ENCODE measurements at places on chromosomes 11 and 22. TPM values are rescaled to one million over a fixed set of nuclear protein-coding genes. Genes with fewer than 3 reads are reported as not detected.

Gene PHOX2A
- total RNA-seq: not detected

Gene ARAP1
- 76.5 TPM for total RNA-seq

- DNase-seq: no peak
- no peaks in the 10 kb centered on the region for H3K27me3 ChIP-seq
- H3K4me3 ChIP-seq: peak overlapping the region; percentile 55
Measured at GRCh38 chr11:68373189-68373814, 60.9 kb downstream of the LRP5 start.

Gene DRG1
- total RNA-seq: 37.5 TPM

- H3K27me3 ChIP-seq: no peaks in the 10 kb centered on the region
- H3K27ac ChIP-seq: no peak overlapping the region
- no peaks in the 10 kb centered on the region for H3K36me3 ChIP-seq
Measured at GRCh38 chr11:102703826-102704493, 1.6 kb downstream of the MMP27 start.

- H3K27ac ChIP-seq: no peak overlapping the region
- no peaks in the 10 kb centered on the region for H3K27me3 ChIP-seq
- no peaks in the 10 kb centered on the region for H3K4me1 ChIP-seq
Measured at GRCh38 chr11:113521737-113522517, 46.7 kb upstream of the DRD2 start.

Gene OR10AG1
- not detected for total RNA-seq

- H3K4me1 ChIP-seq: peaks cover 9% of the 10 kb centered on the region
- no peaks in the 10 kb centered on the region for H3K36me3 ChIP-seq
- H3K4me3 ChIP-seq: no peak overlapping the region
- no peak for DNase-seq
- H3K27me3 ChIP-seq: no peaks in the 10 kb centered on the region
Measured at GRCh38 chr11:31421820-31422219, 52.2 kb downstream of the DNAJC24 start.

Gene HBE1
- not detected for total RNA-seq

DNA sequence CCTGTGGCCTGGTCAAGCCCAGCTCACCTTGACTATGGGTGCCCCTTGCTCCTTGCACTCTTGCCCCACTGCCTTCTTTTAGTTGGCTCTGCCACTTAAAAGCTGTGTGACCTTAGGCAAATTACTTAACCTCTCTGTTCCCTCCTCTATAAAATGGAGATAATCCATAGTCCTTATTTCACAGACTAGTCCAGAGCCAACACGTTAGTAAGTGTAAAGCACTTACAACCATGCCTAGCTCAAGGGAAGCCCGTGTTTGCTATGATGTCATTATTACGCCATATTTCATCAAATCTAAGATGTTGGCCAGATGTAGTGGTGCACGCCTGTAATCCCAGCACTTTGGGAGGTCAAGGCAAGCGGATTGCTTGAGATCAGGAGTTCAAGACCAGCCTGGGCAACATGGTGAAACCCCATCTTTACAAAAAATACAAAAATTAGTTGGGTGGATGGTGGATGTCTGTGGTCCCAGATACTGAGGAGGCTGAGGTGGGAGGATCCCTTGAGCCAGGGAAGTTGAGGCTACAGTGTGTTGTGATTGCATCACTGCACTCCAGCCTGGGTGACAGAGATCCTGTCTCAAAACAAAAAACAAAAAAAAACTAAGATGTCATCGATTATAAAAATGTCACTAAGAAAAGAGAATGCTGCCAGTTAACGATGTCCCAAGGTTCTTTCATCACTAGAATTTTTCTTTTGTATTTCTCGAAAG, 2.3 kb upstream of the CCDC88B start:
- no peak overlapping the region for H3K27ac ChIP-seq
- no peak for DNase-seq
- H3K36me3 ChIP-seq: no peaks in the 10 kb centered on the region
- H3K4me1 ChIP-seq: peaks cover 12% of the 10 kb centered on the region

- H3K27ac ChIP-seq: peak overlapping the region; percentile 66
- peaks cover 21% of the 10 kb centered on the region for H3K4me1 ChIP-seq
- no peaks in the 10 kb centered on the region for H3K27me3 ChIP-seq
- DNase-seq: no peak
- no peak overlapping the region for H3K4me3 ChIP-seq
- no peaks in the 10 kb centered on the region for H3K36me3 ChIP-seq
Measured at GRCh38 chr22:45450921-45451651, 37.6 kb downstream of the RIBC2 start.

DNA sequence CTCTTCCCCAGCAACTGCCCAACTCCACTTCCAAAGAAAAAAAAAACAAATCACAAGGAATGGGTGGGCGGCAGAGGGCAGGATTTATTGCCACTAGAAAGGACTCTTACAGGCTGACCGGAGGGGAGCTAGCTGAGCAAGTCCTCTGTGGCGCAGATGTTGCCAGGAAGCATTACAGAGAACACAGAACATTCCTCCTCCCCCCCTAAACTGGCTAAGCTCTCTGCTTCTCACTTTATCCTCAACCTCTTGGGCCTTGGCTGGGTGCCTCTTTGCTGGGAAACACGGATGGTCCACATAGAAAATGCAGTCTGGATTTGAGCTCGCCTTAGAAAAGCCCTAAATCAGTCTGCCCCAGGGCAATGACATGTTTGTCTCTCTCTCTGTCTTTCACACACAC, 12.6 kb upstream of the FJX1 start:
- no peaks in the 10 kb centered on the region for H3K4me1 ChIP-seq
- DNase-seq: no peak
- no peak overlapping the region for H3K4me3 ChIP-seq
- H3K27me3 ChIP-seq: no peaks in the 10 kb centered on the region
- no peak overlapping the region for H3K27ac ChIP-seq

DNA sequence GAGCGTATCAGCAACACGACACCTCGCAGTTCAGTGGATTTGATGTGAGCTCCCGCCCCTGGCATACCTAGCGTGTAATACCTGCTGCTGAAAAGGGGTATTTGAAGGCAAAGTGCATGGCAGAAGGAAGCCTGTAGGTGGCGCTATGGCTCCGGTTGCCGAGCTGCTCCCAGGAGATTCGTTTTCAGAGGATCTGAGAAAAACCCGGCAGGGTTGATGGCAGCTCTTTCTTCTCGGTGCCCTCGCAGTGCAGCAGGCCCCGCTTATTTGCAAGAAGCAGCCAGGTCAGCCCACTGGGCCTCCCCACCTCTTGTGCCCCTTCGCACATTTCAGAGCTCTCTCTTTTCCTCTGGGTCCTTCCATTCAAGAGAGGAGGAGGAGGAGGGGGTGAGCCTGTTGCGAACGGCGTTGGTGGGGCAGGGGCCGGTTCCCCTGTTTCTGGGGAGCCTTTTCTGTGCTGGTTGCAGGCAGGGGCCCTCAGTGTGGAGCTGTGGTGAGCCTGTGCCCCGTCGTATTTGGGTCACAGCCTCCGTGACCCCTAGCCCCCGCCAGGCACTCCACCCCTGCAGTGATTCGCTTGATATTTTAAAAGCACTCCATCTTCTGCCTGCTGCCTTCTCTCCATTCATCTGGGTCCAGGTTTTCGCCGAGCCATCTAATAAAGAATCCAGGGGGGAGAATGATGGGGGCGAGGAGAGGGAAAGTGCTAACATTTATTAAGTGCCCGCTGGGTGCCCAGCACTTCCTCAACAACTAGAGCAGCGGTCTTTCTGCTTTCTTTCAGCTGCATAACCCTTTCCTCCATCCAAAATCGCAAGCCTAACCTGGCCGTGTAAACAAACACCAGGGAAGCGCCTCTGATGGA, 85.3 kb upstream of the SYT13 start:
- no peaks in the 10 kb centered on the region for H3K36me3 ChIP-seq
- peak overlapping the region; percentile 23 for H3K4me3 ChIP-seq
- no peaks in the 10 kb centered on the region for H3K27me3 ChIP-seq

- no peaks in the 10 kb centered on the region for H3K27me3 ChIP-seq
- no peak overlapping the region for H3K4me3 ChIP-seq
- H3K36me3 ChIP-seq: no peaks in the 10 kb centered on the region
- no peak for DNase-seq
Measured at GRCh38 chr22:50010676-50011446, 1.7 kb downstream of the IL17REL start.

Measured in thoracic aorta (tissue), 2 donors.